T-cell (primary cell): ENCODE measurements at places on chromosomes 7 and 10.

DNA sequence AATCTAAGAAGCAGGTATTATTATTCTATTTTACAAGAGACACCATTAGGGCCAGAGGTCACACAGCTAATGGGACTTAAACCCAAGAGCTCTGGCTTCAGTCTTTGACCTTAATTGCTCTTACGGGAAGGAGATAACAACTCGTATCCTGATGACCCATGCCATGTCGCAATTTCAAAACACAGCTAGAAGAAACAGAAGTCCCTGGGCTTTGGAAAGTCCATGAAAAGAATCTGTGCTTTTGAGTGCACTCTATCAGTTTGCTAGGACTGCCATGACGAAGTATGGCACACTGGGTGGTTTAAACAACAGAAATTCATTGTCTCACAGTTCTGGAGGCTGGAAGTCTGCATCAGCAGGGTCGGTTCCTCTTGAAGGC, 247.8 kb upstream of the AOAH start:
- no peak overlapping the region for H3K27ac ChIP-seq
- DNase-seq = no peak
- H3K36me3 ChIP-seq = no peaks in the 10 kb centered on the region
- no peaks in the 10 kb centered on the region for H3K27me3 ChIP-seq
- peaks cover 11% of the 10 kb centered on the region for H3K4me1 ChIP-seq
- H3K4me3 ChIP-seq = no peak overlapping the region

DNA sequence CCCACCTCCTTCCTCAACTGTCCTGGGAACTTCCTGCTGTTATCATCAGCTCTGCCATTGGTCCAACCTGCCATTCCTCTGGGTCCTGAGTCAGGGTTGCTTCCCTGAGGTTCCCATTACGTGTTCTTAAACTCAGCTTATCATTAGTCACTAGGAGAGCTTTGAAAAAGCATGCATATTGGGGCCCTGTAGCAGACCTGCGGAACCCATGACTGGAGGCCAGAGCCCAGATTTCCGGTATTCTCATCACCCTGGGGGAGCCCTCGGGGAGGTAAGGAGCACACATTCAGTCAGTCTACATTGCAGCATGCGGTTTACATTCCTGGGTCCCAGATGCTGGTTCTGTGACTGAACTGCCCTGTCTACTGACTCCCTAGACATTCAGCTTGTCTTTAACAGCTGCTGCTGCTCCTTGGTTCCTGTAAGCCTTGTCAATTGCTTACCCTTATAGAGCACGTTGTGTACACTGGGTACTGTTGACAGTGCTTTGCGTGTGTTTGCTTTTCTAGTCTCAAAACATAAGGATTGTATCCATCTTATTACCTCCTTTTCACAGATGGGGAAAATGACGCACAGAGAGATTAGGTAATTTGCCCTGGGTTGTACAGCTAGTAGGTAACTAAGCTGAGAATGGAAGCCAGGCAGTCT, 12.8 kb downstream of the CDHR3 start:
- no peaks in the 10 kb centered on the region for H3K27me3 ChIP-seq
- no peak for DNase-seq
- no peak overlapping the region for H3K27ac ChIP-seq
- H3K4me3 ChIP-seq = no peak overlapping the region
- H3K36me3 ChIP-seq = no peaks in the 10 kb centered on the region
- H3K4me1 ChIP-seq = no peaks in the 10 kb centered on the region

DNA sequence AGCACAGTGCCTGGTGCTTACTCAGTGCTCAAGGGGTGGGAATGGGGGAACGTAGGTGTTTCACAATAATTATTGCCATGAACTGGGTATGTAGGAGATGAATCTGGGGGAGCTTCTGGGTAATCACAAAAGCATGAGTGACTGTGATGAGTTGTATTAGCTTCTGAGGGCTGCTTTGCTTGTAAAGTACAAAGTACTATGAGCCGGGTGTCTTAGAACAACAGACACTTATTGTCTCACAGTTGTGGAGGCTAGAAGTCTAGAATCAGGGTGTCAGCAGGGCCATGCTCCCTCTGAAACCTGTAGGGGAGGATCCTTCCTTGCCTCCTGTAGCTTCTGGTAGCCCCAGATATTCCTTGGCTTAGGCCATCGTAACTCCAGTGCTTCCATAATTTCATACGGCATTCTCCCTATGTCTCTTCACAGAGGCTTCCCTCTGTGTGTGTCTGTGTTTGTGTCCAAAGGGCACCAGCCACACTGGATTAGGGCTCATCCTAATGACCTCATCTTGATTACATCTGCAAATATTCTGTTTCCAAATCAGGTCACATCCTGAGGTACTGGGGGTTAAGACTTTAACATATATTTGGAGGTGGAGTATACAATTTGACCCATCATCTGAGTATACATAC, 84.8 kb upstream of the AGBL3 start:
- H3K27me3 ChIP-seq = no peaks in the 10 kb centered on the region
- no peak overlapping the region for H3K4me3 ChIP-seq

DNA sequence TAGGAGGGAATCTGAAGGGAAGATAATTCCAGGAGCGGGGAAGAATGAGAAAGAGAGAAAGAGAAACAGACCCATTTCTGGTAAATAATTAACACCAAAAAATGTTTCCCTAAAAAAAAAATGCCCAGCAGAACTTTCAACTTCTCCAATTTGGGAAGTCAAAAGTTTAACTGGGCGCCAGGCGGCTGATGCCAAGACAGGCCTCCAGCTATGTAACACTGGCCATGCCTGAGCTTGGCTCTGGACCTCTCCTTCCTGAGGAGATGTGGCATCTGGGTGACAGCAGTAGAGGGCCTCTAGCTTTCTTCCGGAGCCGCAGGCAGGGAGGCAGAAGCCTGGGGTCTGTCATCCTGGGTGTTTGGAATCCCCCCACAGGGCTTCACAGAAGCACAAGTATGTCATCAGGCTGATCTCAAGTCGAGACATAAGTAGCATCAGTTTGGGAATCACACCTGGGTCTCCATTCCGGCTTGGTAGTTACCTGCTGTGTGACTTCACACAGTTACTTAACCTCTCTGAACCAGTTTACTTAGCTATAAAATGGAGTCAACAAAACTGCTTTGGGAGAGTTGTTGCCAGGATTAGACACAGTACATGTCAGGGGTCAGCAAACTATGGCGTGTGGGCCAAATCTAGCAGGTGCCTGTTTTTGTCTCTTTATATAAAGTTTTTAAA, 50.5 kb upstream of the TCF7L2 start:
- H3K4me3 ChIP-seq = no peak overlapping the region
- no peaks in the 10 kb centered on the region for H3K36me3 ChIP-seq
- no peak overlapping the region for H3K27ac ChIP-seq
- no peaks in the 10 kb centered on the region for H3K4me1 ChIP-seq
- no peak for DNase-seq

DNA sequence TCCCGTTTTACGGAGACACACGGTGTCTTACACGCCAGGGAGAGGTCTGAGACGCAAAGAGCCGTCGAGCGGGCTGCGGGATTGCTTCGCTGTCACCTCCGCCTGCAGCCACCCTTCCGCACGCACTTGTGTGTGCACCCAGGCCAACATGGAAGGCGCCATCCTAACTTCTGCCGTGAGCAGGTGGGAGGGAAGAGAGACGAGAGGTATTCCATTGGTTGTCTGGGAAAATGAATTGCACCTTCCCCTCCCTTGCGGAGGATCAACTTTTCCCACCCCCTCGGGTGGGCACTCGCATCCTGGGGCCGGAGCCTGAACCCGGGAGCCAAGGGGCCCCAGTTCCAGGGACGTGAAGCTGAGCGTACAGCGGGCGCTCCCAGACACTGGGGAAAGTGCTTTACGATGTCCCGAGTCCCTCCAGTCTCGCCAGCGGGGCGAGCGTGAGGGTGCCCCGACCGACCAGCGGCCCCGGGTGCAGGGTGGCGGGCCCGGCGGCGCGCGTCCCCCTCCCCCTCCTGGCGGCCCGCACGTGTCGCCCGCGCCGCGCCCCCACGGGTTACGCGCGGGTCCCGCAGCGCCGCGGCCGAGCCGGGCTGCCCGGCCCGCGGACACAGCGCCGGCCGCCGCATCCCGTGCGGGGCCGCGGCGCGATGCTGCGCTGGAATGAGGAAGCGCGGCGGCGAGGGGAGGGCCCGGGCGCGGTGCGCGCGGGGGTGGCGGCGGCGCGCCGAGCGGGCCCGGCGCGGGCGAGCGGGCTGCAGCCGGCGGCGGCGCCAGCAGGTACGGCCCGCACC, 984 bp upstream of the IKZF1 start:
- DNase-seq = no peak
- peak overlapping the region; percentile 58 for H3K27ac ChIP-seq
- peak overlapping the region; percentile 68 for H3K4me3 ChIP-seq
- H3K4me1 ChIP-seq = peaks cover 34% of the 10 kb centered on the region
- H3K27me3 ChIP-seq = no peaks in the 10 kb centered on the region
- no peaks in the 10 kb centered on the region for H3K36me3 ChIP-seq

- H3K4me1 ChIP-seq = peaks cover 3% of the 10 kb centered on the region
- DNase-seq = no peak
- peak overlapping the region; percentile 84 for H3K27ac ChIP-seq
- peak overlapping the region; percentile 90 for H3K4me3 ChIP-seq
- peaks cover 24% of the 10 kb centered on the region for H3K36me3 ChIP-seq
These were observed 626 bp upstream of the BMS1 start for GRCh38 chr10:42781893-42782445.
